ENCODE measurements at places on chromosomes 4 and X. TPM values are rescaled to one million over a fixed set of nuclear protein-coding genes. Genes with fewer than 3 reads are reported as not detected.

Gene CXorf58
- 0.17 TPM for total RNA-seq

Gene CYSLTR1
- 3.2 TPM for total RNA-seq

DNA sequence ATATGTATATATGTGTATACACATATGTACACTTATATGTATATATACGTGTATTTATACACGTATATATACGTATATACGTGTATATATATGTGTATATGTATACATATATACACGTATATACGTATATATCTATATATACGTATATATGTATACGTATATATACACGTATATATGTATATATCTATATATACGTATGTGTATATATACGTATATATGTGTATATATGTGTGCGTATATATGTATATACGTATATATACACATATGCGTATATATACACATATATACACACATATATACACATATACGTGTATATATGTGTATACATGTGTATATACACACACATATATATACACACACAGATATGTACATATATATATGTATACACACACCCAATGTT is 348.0 kb upstream of the LCORL start:
- DNase-seq = no peak

GRCh38 chr4:140800666-140801065 is 44.5 kb upstream of the TBC1D9 start:
- no peak for DNase-seq

DNA sequence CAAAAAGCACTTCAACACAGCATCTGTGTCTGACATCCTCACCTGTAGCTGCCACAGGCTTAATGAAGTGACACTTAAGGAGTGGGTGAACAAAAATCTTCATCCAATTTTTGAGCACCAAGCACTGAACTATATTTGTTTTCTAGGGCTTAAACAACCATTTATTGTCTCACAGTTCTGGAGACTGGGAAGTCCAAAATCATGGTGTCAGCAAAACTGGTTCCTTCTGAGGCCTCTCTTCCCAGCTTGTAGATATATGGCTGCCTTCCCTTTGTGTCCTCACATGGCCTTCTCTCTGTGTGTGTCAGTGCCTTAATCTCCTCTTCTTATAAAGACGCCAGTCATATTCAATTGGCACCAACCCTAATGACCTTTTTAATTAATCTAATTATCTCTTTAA is 189.2 kb upstream of the CLNK start:
- no peak for DNase-seq

Data from liver (tissue), 10 donors.